ENCODE measurements at places on chromosomes 5 and 9.

GRCh38 chr9:18451406-18451805, 22.5 kb upstream of the ADAMTSL1 start:
- DNase-seq: no peak

GRCh38 chr5:99034336-99034735, 105.5 kb upstream of the CHD1 start:
- no peak for DNase-seq

GRCh38 chr9:119768266-119768665, 399.0 kb upstream of the BRINP1 start:
- no peak for DNase-seq

- no peak for DNase-seq
These were observed 497.9 kb downstream of the SEMA5A start for GRCh38 chr5:9047932-9048331.

GRCh38 chr9:82565188-82565969, 497.6 kb downstream of the RASEF start:
- DNase-seq: peak; percentile 29

DNA sequence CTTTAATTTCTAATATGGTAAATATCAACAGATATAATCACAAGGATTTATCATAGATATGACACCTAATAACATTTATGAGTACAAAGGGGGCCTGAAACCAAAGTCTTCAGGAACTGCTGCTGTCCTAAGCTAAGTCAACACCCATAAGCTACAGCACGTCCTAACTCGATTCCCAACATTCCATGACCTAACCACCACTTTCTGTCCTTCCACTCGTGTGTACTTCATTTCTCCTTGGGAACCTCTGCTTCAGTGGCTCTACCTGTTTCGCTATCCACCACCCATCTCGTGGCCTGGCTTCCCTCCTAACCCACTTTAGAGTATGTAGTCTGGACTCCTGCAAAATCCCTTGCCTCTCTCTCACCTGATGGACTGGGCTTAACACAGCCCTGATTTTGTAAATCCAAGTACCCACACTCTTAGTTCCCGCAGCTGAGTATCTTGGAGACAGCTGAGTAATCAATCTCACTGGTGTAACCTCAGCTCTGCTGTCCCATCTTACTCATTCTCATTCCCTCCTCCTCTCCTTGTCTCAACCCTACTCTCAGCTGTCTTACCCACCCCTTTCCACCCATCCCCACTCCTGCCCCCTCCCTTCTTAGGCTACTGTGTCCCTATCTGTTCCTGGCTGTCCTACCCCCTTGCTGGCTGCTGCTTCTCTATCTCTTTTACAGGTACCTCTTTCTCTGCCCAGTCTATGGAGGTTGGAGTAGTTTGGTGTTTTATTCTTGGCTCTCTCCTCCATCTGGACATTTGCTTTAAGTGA, 101.8 kb downstream of the MAST4 start:
- DNase-seq: no peak

DNA sequence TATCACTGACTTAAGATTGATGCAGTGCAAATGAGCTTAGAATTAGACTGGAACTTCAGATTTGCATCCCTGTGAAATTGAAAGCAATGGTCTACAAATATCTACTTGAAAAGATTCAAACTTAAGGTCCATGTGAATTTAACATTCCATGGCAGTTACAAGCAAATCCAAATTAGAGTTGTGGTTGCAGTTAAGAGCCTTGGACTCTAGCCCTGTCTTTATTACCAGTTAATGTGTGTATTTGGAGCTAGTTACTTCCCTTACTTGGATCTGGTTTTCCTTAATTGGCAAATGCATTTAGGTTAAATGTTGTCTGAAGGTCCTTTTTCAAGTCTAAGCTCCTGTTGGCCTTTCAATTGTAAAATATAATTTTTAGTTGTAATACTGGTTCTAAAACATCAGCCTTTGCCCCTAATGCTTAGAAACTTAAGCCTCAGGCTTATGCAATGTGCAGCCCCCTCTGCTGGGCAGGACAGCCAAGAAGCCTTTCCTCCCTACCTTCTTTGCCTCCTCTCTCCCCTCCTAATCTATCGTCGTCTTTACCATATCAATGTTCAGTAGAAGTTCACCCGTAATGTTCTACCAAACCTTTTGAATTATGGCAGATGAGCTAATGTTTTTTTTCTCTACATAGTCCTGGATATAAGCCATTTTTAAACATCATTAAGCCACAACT, 59.5 kb downstream of the ERMP1 start:
- DNase-seq: no peak

- DNase-seq: peak; percentile 7
These were observed 155.8 kb upstream of the IRX4 start for GRCh38 chr5:2038321-2039179.

GRCh38 chr5:133383580-133383939, 228.8 kb downstream of the FSTL4 start:
- no peak for DNase-seq

DNA sequence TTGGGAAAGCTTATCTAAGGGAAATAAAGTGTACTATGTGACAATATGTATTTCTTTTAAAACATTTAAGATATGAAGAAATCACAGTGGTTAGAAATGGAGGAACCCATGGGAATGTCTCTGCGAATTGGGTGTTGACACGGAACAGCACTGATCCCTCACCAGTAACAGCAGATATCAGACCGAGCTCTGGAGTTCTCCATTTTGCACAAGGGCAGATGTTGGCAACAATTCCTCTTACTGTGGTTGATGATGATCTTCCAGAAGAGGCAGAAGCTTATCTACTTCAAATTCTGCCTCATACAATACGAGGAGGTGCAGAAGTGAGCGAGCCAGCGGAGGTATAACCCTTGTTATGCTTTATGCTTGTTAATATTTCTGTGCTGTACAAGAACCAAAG, 69.9 kb downstream of the ADGRV1 start:
- no peak for DNase-seq

DNA sequence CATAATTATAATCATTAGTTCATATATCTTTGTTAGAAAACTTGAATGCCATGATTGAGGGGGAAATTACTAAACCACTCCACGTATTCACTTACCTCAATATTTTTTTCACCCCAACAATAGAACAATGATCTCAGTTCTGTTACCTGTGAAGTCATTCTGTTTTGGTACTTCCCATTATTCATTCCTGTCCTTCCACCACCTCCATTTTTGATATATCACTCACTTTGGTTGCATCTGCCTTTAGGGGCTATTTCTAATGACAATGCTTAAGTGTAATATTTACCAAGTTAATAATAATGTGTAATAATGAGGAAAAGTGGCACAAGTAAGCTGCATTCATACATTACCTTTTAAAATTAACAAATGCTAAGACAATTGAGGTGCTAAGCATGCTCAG, 218.4 kb downstream of the SPATA31D1 start:
- DNase-seq: no peak

DNA sequence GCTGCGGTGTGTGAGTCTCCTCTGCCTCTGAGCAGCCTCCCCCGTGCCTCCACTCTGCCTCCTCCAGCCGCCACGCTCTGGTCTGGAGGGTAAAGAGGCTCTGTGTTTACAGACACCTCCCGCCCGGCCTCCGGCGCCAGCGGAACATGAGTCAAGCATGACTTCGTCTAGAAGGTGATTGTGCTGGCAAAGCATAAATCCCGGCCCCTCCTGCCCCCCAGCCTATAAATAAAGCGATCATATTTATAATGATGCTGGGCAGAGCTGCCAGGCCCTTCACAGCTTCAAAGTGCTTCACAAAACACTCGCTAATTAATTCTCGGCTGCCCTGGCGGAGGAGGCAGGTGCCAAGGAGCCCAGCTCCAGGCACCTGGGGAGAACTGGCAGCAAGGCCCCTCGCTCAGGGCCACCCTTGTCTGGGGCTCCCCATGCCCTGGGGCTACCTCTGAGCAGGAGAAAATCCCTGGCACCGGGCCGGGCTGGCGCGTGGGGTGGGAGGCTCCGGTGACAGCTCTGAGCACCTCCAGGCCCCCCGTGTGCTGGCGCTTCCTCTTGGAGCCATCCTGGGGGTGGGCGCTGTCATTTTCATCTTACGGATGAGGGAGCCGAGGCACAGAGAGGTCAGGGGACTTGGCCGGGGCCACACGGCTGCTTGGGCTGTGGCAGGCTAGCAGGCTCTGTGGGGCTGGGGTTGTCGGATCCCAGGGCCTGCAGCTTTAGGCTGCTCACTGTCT, 87.8 kb downstream of the RXRA start:
- DNase-seq: peak; percentile 11

- no peak for DNase-seq
These were observed at the start of gene C5orf58 for GRCh38 chr5:170232786-170233185. Gene C5orf58, plus strand, starts transcription at chr5:170232985. Its CDS starts 1,992 bp downstream, at chr5:170234977.

GRCh38 chr9:105242062-105242461, 2.4 kb upstream of the SLC44A1 start:
- DNase-seq: no peak

DNA sequence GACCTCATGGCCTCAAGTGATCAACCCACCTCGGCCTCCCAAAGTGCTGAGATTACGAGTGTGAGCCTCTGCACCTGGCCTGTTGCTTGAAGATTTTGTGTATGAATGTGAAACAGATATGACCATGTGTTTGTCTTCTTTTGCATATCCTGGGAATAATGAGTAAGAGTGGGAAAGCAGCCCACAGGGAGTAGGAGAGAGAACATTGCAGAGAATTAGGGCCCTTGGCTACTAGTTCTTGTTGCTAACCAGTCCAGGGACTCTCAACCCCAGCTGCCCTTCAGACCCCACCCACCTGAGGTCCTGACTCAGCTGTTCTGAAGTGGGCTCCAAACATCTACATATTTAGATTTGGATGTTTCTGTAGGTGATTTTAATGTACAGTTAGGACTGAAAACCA, 125.5 kb downstream of the MTX3 start:
- no peak for DNase-seq

DNA sequence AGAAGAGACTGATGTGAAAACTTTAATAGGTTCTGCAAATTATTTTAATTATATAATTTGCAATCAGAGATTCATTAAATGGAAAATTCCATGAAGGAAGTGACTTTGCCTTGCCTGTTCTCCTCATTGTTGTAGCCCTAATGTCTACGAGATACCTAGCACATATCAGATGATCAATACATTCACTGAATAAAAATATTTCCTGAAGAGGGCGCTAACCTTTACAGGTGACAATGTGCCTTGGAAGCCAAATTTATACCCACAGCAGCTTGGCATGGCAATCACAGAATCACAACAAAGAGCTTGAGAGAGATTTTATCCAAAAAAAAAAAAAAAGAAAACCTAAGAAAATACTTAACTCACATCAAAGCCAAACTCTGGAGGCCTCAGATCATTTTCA, 17.4 kb downstream of the HAUS6 start:
- DNase-seq: no peak

DNA sequence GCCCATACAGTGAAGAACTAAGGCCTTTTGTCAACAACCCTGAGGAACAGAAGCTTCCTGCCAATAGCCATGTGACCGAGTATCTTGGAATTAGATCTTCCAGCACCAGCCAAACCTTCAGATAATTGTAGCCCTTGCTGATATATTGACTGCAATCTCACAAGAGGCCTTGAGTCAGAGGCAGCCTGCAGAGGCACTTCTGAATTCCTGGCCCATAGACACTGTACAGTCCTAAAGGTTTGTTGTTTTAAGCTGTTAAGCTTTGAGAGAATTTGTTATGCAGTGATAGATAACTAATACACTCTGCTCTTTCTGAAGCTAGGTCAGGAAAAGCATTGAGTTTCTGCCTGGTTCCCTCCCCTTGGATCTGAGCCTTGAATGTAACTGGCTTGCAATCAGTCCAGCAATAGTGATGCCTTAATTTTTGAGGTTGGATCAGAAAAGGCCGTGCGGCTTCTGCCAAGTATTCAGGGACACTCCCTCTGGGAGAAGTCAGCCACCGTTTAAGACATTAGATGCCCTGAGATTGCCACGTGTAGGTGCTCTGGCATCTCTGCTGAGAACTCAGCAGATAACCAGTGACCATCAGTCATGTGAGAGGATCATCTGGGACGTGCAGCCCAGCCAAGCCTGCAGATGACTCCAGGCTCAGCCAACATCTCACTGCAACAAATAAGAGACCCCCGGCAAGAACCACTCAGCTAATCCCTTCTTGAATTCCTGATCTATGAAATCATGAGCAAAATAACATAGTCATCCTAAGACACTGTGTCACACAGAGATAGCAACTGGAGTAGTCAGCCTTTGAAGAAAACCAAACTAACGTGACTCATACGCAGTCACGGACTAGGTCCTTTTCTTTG, 126.8 kb upstream of the STC2 start:
- DNase-seq: no peak

DNA sequence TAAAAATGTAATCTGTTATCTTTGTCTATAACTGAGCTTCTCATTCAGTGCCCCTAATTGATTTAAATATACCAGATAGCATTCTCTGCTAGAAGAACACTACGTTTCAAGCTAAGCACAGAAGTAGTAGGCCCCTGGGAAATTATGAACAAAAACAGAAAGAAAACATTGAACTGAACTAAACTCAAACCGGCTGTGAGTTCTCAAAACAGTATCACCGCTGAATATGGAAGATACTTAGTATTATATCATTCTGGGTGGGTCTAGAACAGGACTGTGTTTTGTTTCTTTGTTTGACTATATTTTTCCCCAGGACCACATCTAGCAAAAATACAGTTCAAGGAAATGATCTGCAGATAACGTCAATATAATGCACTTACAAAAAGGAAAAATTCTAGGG, 95.1 kb upstream of the HMHB1 start:
- DNase-seq: no peak

- no peak for DNase-seq
These were observed 168.9 kb downstream of the MAPKAP1 start for GRCh38 chr9:125538092-125538473.

GRCh38 chr9:98838155-98838867, 30.8 kb downstream of the GALNT12 start:
- DNase-seq: no peak

DNA sequence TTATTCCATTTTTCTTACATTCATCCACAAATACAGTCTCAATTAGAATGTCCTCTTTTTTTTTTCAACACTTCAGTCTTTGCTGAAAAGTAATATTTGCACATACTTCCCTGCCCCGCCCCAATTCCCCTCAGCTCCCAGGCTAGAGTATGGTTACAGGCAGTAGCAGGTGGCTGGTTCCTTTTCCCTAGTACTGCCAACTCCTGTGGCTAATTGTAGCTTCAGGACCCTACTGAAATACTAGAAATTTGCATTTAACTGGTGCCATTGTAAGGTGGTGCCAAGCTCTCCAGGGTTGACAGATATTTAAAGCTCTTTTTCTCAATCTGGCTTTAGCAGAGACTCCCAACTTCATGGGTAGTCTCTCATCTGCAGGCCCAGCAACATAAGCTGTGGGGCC, 80.3 kb downstream of the FAM81B start:
- no peak for DNase-seq

GRCh38 chr9:79962836-79963235, 391.1 kb downstream of the TLE4 start:
- no peak for DNase-seq

DNA sequence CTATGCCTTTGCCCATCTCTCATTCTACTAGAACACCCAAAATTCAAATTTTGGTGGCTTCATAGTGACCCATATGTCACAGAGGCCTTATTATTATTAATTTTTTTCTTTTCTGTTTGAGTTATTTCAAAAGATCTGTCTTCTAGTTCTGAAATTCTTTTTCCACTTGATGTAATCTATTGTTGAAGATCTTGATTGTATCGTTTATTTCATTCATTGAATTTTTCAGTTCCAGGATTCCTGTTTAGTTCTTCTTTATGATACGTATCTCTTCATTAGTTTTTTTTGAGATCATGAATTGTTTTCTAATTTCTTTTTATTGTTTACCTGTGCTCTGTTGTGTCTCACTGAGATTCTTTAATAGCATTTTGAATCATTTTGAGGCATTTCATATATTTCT, 24.6 kb upstream of the APBA1 start:
- no peak for DNase-seq
